Stimulated activated CD4-positive, alpha-beta T cell treated with anti-CD3 and anti-CD28 coated beads, TNF-alpha, amount 100 ng/mL, for 1 hour (primary cell): ENCODE measurements at places on chromosomes 2 and 18.

DNA sequence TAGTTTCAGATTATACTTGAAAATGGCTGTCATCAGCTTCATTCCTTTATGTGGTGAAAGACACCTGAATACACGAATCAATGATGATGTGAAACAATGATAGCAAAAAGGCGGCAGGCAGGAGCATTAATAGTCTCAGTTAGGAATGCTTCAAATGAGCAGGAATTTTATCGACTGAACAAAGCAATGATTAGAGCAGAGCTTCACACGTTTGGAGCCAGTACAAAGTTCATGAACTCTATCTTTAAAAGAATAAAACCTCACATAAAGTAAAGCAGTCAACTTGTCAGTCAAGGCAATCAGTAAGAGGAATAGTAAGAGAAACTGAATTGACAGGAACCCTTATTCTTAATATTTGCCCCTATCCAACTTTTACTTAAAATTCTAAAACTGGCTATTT lies 78.4 kb upstream of the SERTAD2 start:
- DNase-seq = no peak

DNA sequence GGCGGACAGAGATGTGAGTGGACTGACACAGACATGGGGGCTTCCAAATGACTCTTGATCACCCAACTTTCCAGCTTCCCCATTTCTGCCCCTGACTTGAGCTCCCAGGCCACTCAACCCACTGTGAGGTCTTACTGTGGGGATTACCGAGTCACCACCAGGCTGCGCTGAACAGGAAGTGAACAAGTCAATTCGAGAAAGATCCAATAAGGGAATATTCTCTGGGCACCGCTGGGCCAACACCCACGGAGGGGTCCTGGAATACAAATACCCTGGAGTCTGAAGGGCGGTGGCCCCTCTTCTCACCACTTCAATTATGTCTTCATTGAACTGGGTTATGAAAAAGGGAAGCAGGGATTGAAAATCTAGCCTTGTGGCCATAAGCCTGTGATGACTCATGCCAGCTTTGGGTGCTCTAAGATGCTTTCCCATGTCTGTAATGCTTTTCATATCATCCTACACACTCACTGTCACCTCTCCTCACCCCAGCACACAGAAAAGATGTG lies 37.7 kb downstream of the BCL11A start:
- no peak for DNase-seq

GRCh38 chr18:21857871-21858270 lies 117.3 kb downstream of the MIB1 start:
- no peak for DNase-seq

DNA sequence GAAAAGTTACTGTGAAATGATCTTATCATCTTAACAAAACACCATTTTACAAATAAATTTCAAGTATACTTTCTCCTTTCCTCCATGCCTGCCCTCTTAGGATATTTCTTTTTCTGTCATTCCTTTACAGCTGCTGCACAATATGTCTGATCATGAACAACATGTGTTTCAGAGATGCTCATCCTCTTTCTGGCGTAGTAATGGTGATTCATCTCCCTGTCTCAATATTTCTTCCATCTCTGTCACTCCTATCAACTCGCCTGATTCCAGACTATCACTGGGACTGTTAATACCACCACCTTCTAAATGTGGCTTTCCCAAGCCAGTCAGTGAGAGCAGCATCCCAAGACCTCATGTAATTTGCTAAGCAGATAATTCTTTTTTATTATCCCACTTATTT lies 290.5 kb downstream of the GULP1 start:
- no peak for DNase-seq

GRCh38 chr18:63585988-63586387 lies 1.2 kb upstream of the SERPINB13 start:
- no peak for DNase-seq

- DNase-seq = no peak
Measured at GRCh38 chr2:170212625-170213280, 34.8 kb downstream of the MYO3B start.
